H9 (cell line): ENCODE measurements at places on chromosomes 2 and 18.

DNA sequence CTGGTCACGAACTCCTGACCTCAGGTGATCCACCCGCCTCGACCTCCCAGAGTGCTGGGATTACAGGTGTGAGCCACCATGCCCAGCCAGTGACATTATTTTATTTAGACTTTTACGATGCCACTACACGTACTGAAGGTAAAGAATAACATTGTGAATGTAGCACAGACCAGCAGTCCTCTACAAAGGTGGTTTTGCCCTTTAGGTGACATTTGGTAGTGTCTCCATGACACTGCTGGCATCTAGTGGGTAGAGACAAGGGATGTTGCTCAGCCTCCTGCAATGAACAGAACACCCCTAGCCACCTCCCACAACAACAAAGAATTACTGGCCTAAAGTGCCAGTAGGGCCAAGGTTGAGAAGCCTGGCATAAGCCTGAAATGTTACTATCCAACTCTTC lies 69.5 kb downstream of the MYOM1 start:
- no peak for DNase-seq

- no peak for DNase-seq
These were observed 21.6 kb upstream of the GPR17 start for GRCh38 chr2:127624320-127624755.

GRCh38 chr2:109243526-109244303 lies 114.7 kb downstream of the SH3RF3 start:
- no peak for DNase-seq

GRCh38 chr2:81767187-81767912 lies 1462.8 kb upstream of the LRRTM1 start:
- no peak for DNase-seq

- no peak for DNase-seq
These were observed 121.8 kb upstream of the DNAJC10 start for GRCh38 chr2:182594286-182594685.

GRCh38 chr2:234996069-234996940 lies 44.5 kb downstream of the SH3BP4 start:
- DNase-seq, result peak; percentile 91

GRCh38 chr2:46812361-46813019 lies 103.1 kb downstream of the MCFD2 start:
- no peak for DNase-seq

DNA sequence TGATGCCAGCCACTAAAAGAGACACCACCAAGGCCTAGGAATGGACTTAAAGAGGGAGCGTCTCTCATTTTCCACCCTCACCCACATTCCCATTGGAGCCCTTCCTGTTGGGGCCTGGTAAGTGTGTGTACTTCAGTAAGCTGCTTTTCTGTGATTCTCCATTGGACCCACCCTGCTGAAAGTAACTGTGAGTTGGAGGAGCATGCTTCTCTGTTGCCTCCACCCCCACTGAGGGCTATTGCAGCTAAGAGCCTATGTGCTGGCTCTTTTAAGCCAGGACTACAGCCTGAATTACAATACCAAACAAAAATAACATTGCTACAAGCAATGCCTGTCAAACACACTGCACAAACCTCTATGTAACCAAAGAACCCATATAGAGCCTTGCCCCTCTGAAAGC lies 81.1 kb downstream of the TRABD2A start:
- no peak for DNase-seq

GRCh38 chr2:161238560-161239325 lies 69.5 kb upstream of the PSMD14 start:
- peak; percentile 89 for DNase-seq

DNA sequence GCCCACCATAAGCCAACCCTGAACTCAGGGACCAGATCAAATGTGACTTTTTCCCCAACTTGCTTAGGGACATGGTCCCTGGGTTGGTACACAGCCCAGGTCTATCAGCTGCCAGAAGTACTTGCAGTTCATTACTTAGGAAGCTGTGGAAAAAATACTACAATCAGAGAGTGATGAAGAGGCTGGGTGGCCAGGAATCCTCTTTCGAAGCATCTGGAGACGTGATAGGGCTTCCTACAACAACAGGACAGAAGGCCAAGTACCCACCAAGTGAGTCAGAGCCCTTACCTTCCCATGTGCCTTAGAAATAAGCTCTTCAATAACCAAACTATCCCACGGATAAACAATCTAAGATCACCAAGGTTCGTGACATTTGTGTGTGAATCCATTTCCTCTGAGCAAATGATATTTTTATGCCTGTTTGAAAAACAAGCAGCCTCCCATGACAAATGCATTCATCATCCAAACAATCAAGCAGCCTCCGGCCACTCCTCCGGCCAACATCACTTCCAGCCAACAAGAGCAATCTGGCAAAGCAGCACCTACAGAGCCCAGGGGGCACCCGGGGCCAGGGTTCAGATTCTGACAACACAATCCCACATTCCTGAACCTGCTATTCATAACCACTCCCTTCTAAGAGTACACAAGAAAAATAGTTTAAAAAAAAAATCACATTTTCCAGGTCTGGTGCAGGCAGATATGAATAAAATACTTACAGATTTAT lies 26.4 kb downstream of the TBC1D8 start:
- DNase-seq, result no peak

DNA sequence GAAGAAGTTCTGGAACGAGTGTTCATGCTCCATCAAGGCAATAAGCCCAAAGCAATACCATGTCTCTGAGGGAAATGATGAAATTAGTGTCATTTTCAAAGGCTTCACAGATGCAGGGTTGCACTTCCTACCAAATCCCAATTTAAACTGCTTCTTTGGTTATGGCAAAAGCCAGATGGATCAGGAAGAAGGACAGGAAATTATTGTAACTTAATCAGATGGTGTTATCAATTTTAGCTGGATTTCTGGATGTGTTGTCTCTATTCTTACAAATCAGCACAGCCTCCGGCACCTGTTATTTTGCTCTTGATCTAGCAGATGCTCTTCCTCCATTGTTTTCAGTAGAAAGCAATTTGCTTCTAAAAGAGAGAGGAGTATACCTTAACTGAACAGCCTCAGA lies 693.4 kb downstream of the SOCS6 start:
- no peak for DNase-seq
